ENCODE measurements at places on chromosomes 4 and X.

DNA sequence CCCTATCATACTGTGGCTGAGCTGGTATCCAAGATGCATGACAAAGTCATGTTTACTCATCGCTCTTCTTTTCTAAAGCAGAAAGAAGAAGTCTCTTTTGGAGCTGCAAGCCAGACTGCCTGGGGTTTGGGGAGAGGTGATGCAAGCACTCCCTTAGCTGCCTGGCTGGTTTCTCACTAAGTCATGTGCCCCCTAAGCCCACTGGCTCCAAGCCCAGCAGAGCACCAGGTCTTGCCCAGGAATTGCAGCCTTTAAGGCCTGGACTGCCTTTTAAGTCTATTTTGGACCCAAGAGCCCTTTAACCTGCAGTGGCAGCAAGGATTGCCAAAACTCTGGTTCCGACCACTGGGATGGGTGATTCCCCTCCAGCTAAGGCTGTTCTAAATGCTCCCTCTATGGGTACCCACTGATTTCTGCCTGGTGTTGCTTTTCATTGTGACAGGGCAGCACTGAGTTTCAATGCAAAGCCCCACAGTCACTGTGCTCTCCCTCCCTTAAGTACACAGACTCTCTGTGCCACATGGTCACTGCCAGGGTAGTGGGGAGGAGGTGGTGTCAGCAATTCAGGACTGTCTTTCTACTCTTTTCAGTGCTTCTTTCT is 548.6 kb downstream of the TLL1 start:
- no peak for DNase-seq

- no peak for DNase-seq
Observed at GRCh38 chrX:47507153-47507867, 24.3 kb upstream of the ZNF41 start.

GRCh38 chr4:137703195-137703594 is 170.9 kb upstream of the PCDH18 start:
- DNase-seq, result no peak

DNA sequence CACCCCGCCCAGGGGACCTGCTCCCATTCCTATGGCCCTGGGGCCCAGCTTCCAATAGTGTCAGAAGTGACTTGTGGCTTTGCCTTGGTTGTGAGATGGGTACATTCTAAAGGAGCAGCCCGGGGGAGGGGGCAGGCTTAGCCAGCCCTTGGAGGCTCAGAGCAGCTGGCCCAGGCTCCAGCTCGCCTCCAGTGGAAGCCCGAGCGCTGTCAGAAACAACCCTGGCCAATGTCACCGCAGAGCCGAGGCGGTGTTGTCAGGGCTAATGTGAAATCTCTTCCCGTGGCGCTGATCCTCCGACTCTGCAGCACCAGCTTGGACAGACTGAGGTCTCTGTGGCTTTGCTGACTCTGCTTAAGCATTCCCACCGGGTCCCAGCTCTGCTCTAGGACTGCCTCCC is 29.2 kb upstream of the ZNF81 start:
- no peak for DNase-seq

- DNase-seq, result no peak
Observed at GRCh38 chr4:78242071-78242470, 184.9 kb downstream of the FRAS1 start.

GRCh38 chr4:3532751-3533422 is 665 bp upstream of the LRPAP1 start:
- DNase-seq, result no peak

GRCh38 chr4:128471576-128471975 is 184.0 kb upstream of the PGRMC2 start:
- no peak for DNase-seq

DNA sequence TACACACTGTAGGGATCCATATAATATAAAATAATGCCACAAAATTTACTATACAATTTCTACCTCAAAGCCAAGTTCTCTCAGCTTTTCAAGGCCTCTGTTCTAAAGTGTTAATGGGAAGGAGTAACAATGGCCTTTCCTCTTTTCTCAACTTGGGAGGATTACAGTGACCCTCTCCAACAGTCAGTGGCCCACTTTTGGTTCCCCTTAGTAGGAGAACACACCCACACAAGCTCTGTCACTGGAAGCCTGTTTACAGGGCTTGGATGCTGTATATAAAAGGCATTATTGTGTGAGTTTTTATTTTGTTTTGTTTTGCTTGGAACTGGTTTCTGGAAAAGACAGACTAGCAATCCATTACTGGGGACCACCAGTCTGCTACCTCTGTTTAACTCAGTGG is 1.8 kb downstream of the ARHGEF6 start:
- DNase-seq, result no peak

DNA sequence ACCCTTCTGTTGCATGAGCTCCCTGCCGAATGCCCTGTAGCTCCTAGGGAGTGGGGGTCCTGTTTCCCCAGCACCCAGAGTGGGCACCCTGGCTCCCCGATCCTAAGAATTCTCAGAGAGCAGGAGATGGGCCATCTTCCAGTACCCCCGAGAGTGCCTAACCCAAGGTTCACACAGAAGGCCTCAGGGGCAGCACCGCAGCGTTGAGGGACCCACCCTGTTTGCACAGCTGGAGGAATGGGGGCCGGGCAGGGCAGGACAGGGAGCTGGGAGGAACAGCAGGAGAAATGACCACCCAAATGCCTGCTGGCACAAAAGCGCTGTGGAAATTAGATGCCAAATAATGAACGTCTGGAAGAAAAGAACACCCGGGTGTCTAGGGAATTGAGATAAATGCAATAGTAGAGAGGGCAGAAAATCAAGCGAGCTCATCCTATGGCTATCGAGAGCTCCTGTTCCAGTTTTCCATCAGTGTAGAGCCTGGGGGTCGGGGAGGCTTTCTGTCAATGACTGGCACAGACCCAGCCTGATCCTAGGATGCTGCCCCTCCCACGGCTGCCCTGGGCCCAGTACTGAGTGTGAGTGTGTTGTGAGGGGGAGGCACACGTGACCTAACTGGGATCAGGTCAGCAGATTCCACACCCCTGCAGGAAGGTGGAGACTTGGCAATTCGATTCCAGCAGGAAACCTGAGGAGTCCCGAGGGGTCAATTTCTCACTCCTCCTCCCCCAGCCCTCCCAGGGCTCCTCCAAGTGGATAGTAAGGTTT is 25.7 kb downstream of the SEPTIN6 start:
- no peak for DNase-seq

GRCh38 chrX:34849371-34849770 is 93.2 kb upstream of the FAM47B start:
- DNase-seq, result no peak

DNA sequence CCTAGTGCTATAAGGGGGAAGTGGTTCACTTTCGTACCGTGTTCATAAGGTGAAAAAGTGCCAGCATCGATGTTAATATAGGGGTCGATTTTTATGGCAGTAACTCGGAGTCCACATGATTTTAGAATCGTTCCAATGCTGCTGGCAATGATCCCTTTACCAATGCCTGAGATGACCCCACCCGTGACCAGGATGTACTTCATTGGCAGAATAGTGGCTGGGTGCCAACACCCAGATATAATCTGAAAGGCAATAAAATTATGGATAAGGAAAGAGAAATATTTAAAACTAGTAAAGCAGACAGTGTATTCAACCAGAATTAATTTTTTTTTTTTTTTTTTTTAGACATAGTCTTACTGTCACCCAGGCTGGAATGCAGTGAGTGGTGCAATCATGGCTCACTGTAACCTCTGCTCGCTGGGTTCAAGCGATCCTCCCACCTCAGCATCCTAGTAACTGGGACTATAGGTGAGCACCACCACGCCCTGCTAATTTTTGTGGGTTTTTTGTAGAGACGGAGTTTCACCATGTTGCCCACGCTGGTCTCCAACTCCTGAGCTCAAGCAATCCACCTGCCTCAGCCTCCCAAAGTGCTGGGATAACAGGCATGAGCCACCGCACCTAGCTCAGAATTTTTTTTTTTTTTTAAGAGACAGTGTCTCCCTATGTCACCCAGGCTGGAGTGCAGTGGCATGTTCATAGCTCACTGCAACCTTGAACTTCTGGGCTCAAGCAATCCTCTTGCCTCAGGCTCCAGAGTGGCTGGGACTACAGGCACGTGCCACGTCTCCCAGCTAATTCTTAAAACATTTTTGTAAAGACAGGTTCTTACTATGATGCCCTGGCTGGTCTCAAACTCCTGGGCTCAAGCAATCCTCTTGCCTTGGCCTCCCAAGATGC is 9.5 kb downstream of the CTPS2 start:
- DNase-seq, result no peak

DNA sequence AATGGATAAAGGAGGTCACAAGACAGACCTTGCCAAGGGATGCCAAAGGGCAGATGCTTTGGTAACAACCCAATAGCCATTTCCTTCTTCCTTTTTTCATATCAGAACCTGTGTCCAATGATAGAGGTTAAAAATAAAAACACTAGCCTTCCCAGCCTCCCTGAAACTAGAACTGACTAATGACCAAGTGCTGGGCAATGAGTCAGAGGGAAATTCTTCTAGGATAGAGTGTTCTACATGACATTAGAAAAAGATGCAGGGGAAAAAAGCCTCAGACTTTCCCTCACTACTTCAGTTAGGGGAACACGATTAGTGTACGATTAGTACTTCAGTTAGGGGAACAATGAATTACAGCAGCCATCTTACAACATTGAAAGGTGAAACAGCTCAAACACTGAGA is 29.3 kb upstream of the FAM47C start:
- no peak for DNase-seq

- no peak for DNase-seq
Observed at GRCh38 chr4:52658641-52659000, 480 bp downstream of the USP46 start.

DNA sequence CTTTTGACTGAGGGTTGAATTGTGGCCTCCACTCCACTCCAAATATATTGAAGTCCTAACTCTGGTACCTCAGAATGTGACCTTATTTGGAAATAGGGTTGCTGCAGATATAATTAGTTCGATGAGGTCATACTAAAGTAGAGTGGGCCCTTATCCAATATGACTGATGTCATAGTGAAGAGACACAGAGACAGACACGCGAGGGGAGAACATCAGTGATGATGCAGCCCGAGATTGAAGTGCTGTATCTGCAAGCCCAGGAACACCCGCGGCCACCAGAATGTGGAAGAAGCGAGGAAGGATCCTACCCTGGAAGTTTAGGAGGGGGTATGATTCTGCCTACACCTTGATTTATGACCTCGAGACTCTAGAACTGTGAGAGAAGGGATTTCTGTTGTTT is 279.0 kb downstream of the ANKRD50 start:
- DNase-seq, result no peak

GRCh38 chrX:87045352-87045751 is 472.2 kb upstream of the KLHL4 start:
- no peak for DNase-seq

DNA sequence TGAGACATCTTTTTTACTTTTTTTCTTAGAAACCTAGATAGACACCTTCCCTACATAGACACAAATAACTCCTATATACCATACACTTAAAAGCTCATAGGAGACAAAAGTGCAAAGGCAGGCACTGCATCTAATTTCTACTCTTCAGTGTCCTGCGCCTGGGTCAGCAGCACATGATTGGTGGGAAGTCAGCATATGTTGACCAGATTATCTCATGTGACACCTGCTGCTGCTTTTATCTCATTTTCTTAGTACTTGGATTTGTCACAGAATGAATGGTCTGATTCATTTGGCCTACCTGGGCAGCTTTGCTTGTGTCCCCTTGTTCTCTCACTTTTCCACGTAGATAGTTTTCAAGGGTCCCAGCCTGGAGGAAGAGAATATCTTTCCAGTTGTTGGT is 24.9 kb upstream of the LNX1 start:
- DNase-seq, result no peak

GRCh38 chr4:116486401-116486800 is 599.0 kb downstream of the TRAM1L1 start:
- DNase-seq, result no peak

DNA sequence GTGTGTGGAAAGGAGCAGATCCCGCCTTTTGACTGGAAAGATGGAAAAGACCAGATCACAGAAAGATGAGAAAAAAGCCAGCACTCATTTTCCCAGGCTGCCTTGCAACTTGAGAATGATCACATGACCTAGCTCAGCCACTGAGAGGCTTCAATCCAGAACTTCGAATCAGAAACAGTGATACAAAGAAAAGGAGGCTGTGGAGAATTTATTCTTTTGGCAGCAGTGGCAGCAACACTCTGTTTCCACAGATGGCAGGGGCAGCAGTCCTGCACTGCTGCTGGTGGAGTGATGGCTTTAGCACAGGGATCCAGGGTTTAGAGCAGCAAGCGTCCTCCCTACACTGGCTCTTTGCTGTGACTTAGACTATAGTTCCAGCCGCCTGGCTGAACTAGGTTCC is 77.8 kb upstream of the SH3RF1 start:
- peak; percentile 64 for DNase-seq

GRCh38 chr4:77817304-77818072 is 1.7 kb downstream of the CNOT6L start:
- DNase-seq, result no peak

- no peak for DNase-seq
Observed at GRCh38 chr4:89212666-89213381, 94.8 kb downstream of the GPRIN3 start.

GRCh38 chr4:87978681-87979080 is 3.2 kb downstream of the SPP1 start:
- DNase-seq, result peak; percentile 7

DNA sequence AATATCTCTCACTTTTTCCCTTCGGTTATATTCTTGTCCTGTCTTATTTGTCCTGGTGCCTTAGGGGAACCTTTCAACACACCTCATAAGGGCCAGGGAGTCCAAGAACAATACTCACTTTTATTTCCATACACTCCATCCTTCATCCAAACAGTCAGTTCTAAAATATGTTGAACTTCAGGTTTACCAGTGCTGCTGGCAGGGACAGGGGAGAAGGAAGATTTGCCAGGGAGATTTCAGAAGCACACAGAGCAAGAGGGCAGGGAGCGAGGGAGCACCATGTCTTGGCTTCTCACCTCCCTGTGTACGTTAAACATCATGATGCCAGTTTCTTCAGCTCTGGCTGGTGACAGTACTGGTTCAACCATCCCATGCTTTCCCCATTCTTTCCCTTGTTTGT is 631.1 kb upstream of the FAT1 start:
- no peak for DNase-seq

DNA sequence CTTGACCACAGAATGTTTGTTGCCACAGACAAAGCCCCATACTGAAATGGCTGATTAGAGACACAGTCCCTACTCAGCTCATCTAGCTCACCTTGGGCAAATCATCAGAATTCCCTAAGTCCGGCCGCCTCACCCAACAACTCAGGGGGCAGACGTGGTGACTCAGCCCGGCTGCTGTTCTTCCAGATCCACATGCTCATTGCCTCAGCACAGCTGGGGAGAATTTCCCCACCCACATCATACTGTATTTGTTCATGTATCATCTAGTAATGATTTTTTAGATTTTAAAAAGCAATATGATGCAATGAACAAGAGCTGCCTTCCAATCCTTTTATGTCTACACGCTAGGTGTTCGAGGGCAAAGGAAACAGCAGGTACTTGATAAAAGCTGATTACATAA is 333.8 kb upstream of the TENM3 start:
- no peak for DNase-seq

DNA sequence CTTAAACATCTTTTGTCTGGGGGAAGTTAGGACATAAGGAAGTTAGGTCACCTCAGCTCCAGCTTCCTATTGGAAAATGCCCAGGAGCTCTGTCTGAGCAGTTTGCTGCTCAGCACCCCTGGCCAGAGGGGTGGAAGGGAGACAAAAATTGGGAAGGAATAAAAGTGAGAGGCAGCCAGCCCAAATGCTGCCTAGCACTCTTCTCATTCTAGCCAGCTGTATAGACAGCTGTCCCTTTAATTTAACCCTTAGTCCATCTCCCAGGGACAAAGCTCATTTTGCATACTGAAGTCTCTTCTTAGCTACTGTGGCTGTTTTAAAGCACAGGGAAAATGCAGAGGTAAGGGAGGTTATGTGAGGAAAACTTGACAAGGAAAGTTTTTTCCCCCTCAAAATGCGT is 89.5 kb upstream of the CITED1 start:
- no peak for DNase-seq

GRCh38 chrX:39679497-39680157 is 418.1 kb downstream of the BCOR start:
- DNase-seq, result no peak

Data from nucleus accumbens (tissue), 56 donors.